ENCODE measurements at places on chromosomes 12 and 14. TPM values are rescaled to one million over a fixed set of nuclear protein-coding genes. Genes with fewer than 3 reads are reported as not detected.

GRCh38 chr12:78275886-78276285 is 445.2 kb downstream of the NAV3 start:
- no peaks in the 10 kb centered on the region for H3K27me3 ChIP-seq
- no peak for DNase-seq
- no peaks in the 10 kb centered on the region for H3K4me1 ChIP-seq
- no peaks in the 10 kb centered on the region for H3K36me3 ChIP-seq

DNA sequence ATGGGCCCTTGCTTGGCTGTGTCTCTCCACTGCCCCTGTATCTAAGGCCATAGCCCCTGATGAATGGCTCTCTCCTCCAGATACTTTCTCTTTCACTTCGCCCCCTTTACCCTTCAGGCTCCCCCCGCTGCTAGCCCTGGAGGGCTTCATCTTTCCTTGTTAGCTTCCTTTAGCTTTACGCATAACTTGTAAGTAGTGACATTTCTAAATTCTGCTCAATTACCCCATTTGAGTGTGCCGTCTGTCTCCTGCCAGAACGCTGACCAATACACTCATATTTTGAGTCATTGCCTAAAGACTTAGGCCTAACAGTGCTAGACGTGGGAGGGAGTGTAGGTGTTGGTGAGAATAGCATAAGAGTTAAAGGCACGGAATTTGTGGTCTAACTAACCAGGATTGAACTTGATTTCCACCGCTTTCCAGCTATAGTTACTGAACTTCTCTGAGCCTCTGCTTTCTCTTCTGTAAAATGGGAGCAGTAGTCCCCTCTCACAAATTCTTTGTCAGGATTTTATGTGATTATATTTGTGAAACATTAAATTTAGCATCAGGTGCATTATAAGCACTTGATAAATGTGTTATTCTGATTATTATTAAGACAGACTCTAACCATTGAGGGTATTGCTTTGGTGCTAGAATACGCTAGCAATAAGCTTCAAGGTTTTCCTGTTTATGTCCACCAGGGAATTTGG is 129.3 kb downstream of the ZFP36L1 start:
- no peaks in the 10 kb centered on the region for H3K36me3 ChIP-seq
- H3K4me1 ChIP-seq: peaks cover 13% of the 10 kb centered on the region
- H3K27ac ChIP-seq: no peak overlapping the region
- peak; percentile 12 for DNase-seq
- H3K27me3 ChIP-seq: no peaks in the 10 kb centered on the region

DNA sequence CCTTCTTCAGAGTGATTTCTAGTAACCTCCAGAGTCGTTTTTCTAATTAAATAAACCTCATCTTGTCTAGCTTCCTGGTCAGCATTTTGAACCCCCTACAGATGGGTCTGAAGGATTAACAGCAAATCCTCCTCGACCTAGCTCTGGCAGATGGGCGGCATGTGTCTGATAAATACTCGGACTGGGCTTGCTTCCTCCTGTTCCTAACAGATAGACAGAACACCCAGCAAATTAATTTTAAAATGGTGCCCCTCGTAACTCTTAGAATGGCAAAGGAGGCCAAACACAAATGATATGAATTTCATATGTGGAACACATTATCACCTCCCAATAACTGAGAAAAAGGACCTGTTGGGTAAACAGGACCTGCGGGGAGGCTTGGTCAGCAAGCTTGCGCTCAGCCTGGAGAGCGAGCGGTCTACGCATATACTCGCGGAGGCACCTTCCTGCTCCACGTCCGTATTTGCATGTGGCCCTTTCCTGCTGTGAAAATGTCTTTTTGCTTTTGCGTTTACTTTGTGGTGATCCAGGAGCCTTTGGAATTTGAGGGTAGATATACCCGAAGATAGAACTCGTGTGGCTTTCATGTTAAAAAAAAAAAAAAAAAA is 79.6 kb downstream of the OTX2 start:
- H3K4me1 ChIP-seq: no peaks in the 10 kb centered on the region
- no peak for DNase-seq
- peaks cover 2% of the 10 kb centered on the region for H3K27me3 ChIP-seq
- H3K36me3 ChIP-seq: no peaks in the 10 kb centered on the region

DNA sequence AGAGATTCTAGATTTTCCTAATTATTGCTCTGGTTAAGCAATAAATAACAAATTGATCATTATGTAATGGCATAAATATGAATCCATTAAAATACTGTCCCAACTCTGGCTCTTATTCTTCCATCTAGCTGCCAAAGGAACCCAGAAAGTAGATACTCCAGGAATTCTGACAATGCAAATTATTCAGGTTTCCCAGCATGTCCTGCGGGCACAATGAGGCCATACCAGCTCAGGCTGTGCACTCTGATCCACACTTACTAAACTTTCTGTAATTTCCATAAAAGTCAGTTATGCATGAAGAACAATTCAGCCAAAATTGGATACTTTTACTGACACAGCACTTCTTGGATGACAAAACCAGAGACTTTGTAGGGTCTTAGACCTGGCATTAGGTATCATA is 576.3 kb downstream of the KCNH5 start:
- no peak overlapping the region for H3K4me3 ChIP-seq
- H3K4me1 ChIP-seq: no peaks in the 10 kb centered on the region
- H3K27me3 ChIP-seq: no peaks in the 10 kb centered on the region
- H3K27ac ChIP-seq: no peak overlapping the region
- DNase-seq: no peak
- H3K36me3 ChIP-seq: no peaks in the 10 kb centered on the region

GRCh38 chr14:39426605-39427004 is 5.6 kb downstream of the FBXO33 start:
- no peak overlapping the region for H3K4me3 ChIP-seq
- peaks cover 18% of the 10 kb centered on the region for H3K4me1 ChIP-seq
- H3K36me3 ChIP-seq: no peaks in the 10 kb centered on the region

DNA sequence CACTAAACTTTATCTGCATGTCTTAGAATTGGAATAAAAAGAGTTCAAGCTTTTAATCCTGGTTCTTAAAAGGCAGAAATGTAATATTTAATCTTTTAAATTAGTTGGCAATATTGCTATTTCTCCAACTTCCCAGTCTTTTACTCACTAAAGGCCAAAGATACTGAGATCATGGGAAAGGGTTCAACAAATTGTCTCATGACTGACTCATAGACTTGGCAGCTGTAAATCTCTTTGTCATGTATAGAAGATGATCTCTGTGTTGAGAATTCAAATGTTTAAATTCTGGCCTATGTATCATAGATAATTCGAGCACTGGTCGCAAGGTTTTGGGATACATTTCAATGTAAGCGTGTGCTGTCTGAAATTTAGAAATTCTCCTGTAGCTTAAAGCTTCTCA is 40.1 kb upstream of the STRAP start:
- H3K27me3 ChIP-seq: no peaks in the 10 kb centered on the region
- H3K4me3 ChIP-seq: no peak overlapping the region
- no peak for DNase-seq
- no peaks in the 10 kb centered on the region for H3K4me1 ChIP-seq
- no peak overlapping the region for H3K27ac ChIP-seq

DNA sequence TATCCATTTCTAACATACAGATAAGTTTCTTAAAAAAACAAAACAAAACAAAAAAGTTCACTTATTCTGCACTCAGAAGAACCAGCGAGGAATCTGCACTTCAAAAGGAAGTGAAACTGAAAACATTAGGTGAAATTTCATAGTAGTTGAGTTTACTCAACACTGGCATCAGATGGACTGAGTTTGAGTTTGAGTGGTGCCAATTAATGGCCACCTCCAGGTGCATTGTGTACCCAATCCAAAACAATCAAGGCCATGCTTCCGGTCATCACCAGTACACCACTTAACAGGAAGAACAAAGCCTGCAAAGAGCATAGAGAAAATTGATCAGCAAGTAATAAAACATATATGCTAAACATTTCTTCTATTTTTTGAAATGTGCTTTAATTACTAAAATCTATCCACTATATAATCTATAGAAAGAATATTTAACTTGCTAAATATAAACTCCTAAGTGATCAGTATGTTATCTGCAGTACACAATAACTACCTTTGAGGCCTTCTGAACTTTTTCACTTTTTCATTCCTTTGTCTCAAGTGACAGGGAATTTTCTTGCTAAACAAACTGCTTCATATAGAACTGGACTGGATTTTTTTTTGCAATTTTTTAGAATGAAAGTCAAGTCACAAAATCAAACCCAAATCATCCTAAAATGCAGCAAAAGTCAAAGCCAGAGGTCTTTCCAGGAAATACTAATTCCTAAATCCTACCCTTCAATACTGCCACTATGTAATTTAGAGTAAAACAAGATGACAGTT is 11.5 kb downstream of the SLC38A2 start:
- no peak overlapping the region for H3K27ac ChIP-seq
- H3K27me3 ChIP-seq: no peaks in the 10 kb centered on the region
- H3K36me3 ChIP-seq: peaks cover 52% of the 10 kb centered on the region
- peaks cover 9% of the 10 kb centered on the region for H3K4me1 ChIP-seq

GRCh38 chr12:75917715-75918114 is 113.9 kb downstream of the PHLDA1 start:
- H3K4me3 ChIP-seq: no peak overlapping the region
- no peak overlapping the region for H3K27ac ChIP-seq
- peaks cover 2% of the 10 kb centered on the region for H3K4me1 ChIP-seq
- DNase-seq: no peak
- no peaks in the 10 kb centered on the region for H3K27me3 ChIP-seq
- no peaks in the 10 kb centered on the region for H3K36me3 ChIP-seq

DNA sequence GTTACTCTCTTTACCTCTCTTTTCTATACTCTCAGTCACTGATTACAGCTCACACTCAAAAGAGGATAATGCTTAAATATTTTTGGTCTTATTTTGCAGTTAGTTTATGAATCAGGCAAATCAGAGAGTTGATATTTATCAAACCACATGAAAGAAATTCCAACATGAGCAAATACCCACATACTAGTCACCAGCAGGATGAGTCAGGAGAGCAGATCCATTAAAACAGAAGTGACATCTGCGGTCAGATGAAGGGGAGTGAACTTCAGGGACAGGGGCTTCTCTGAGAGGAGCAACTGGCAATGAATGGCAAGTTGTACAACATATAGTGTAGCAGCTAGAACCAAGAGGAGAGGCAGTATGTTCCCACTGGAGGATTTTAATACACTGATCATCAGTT is 258.7 kb downstream of the SYT10 start:
- no peak overlapping the region for H3K4me3 ChIP-seq
- H3K4me1 ChIP-seq: no peaks in the 10 kb centered on the region
- no peaks in the 10 kb centered on the region for H3K27me3 ChIP-seq
- no peak for DNase-seq

DNA sequence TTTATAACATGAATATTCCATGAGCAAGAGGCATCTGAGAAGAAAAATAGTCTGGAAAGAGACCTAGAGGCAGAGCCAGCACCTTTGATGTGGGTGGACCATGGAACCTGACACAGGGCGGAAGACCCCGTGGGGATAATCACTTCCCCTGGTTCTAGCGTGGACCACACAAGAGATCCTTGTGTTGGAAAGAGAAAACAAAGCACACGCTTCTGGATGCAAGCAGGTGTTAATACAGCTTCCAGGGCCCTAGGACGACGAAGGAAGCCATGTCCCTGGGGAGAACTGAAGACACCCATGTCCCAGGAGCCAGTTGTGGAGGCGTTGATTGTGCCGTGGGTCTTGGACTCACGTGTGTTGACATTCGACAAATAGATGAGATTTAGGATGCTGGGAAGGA is 102.9 kb downstream of the ADGRD1 start:
- DNase-seq: no peak
- H3K4me1 ChIP-seq: no peaks in the 10 kb centered on the region
- H3K27me3 ChIP-seq: no peaks in the 10 kb centered on the region

GRCh38 chr14:100867631-100868315 is 35.7 kb downstream of the RTL1 start:
- no peaks in the 10 kb centered on the region for H3K27me3 ChIP-seq
- H3K4me1 ChIP-seq: no peaks in the 10 kb centered on the region
- H3K36me3 ChIP-seq: no peaks in the 10 kb centered on the region
- H3K4me3 ChIP-seq: no peak overlapping the region
- DNase-seq: peak; percentile 21

DNA sequence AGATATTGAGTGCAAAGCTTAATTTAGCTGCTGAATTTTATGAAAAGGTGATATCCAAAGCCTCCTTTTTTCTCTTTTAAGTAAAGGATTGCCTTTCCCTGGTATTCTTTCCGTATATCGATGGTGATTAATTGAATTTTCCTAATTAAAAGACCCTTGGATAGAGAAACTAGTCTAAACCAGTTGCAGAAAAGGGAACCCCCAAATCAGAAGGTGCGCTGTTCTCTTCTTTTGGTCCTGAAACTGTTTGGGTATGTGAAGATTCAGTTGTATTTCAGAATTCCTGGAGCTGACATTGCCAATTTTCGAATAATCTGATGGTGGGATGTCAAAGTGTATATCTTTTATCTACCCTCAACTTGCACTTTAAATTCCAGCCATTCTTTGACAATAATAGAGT is 1.9 kb downstream of the GPHN start:
- H3K4me3 ChIP-seq: no peak overlapping the region
- no peak overlapping the region for H3K27ac ChIP-seq
- peak; percentile 26 for DNase-seq
- no peaks in the 10 kb centered on the region for H3K27me3 ChIP-seq

DNA sequence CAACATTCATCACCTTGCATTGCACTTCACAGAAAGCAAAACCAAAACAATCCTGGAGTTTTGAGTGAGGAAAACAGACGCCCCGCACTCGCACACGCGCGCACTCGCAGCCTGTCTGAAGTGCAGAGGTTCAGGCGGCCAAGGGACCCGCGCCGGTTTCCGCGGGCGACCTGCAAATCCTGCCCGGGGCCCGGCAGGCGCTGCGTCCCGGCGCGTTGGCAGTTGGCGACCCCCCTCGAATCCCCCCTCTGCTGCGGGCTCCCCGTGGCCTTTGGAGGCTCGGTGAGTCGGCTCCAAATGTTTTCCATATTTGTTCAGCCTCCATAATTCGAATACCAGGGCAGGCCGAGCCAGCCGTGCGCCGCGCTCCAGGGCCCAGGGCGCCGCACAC is at the start of gene SSPN:
Gene SSPN, plus strand, starts transcription at position 324 of the 391 bp plus-strand sequence. CDS start 100 bp downstream, outside the sequence.
- H3K27me3 ChIP-seq: no peaks in the 10 kb centered on the region
- H3K4me1 ChIP-seq: peaks cover 7% of the 10 kb centered on the region
- no peaks in the 10 kb centered on the region for H3K36me3 ChIP-seq
- peak within 1 kb of the TSS; percentile 33 for H3K4me3 ChIP-seq
- peak; percentile 84 for DNase-seq
- peak within 1 kb of the TSS; percentile 62 for H3K27ac ChIP-seq

The KRT77 gene
- not detected for polyA plus RNA-seq

The SPIC gene
- not detected for polyA plus RNA-seq

The GUCY2C gene
- polyA plus RNA-seq: 0.02 TPM

The RAPGEF3 gene
- 40.4 TPM for polyA plus RNA-seq

The SLCO1A2 gene
- not detected for polyA plus RNA-seq

The SLC17A8 gene
- polyA plus RNA-seq: 0.06 TPM

The BEST3 gene
- polyA plus RNA-seq: 0.03 TPM

The SLC38A4 gene
- polyA plus RNA-seq: 0.07 TPM

Data from lung (tissue), 17 donors.